ENCODE measurements at places on chromosomes 16 and 17.

DNA sequence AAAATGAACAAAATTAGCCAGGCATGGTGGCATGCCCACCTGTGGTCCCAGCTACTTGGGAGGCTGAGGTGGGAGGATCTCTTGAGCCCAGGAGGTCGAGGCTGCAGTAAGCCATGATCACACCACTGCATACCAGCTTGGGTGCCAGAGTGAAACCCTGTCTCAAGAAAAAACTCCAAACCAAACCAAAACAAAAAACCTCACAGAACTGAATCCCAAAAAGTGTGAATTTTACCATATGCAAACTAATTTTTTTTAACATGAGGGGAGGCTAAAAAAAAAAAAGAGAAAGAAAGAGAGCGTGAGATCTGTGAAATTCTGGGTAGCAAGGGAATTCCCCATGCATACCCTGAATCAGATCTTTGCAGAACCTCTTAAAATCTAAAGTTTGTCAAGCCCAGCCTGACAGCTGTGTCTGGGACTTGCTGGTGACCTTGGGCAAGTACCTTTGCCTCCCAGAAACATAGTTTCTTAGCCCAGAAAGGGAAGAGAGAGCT lies 17.1 kb upstream of the CDH1 start:
- DNase-seq = no peak

- no peak for DNase-seq
Measured at GRCh38 chr17:39012725-39013124, 45.5 kb upstream of the FBXO47 start.

DNA sequence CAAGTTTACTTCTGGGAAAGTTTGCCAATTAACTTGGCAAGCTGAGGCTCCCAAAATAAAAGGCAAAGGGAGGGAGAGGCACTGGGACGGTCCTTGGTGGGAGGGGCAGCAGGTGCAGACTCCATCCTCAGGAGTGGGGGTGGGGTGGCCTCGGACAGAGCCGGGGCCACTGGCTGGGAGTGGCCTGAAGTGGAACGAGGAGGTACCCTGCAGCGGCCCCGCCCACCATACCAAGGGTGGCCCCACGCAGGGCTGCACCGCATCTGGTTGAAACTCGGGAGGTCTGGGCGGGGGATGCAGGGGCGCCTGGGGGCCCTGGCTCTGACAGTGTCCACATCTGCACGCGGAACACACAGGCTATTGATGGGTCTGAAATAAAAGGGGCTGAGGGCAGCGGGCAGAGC lies 42.4 kb upstream of the SLC38A10 start:
- DNase-seq = no peak

DNA sequence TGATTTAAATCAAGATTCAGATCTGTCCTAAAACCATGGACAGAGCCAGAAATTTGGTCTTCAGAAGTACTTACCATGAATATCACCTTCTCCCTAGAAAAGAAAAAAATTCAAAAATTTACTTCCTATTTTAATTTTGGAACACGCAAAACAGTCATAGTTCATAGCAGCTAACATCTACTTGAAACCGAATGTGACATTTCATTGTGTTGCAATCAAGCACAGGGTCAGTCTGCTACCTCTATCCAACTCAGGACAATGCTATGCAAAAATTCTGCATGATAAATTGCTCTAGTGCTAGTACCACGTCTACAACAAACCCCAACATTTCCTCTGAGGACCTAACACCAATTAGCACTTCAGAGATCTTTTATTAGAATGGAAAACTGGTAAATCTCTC lies 7.7 kb downstream of the JPT1 start:
- DNase-seq = no peak

DNA sequence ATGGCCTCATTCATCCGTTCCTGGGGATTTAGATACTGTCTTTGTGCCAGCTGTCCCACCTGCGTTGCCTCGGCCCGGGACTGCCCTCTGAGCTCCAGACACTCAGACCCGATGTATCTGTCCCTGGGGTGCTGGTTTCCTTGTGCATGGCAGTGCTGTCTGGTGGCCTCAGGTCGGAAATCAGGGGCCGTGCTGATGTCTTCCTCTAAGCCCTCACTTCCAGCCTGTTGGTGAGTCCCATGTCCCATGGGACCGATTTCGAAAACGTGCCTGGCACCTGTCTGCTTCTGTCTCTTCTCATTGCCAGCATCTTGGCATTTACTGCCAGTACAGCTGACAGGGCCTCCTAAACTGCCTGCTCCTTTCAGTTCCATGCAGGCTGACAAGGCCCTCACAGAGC lies 22.1 kb downstream of the NT5M start:
- DNase-seq = no peak

DNA sequence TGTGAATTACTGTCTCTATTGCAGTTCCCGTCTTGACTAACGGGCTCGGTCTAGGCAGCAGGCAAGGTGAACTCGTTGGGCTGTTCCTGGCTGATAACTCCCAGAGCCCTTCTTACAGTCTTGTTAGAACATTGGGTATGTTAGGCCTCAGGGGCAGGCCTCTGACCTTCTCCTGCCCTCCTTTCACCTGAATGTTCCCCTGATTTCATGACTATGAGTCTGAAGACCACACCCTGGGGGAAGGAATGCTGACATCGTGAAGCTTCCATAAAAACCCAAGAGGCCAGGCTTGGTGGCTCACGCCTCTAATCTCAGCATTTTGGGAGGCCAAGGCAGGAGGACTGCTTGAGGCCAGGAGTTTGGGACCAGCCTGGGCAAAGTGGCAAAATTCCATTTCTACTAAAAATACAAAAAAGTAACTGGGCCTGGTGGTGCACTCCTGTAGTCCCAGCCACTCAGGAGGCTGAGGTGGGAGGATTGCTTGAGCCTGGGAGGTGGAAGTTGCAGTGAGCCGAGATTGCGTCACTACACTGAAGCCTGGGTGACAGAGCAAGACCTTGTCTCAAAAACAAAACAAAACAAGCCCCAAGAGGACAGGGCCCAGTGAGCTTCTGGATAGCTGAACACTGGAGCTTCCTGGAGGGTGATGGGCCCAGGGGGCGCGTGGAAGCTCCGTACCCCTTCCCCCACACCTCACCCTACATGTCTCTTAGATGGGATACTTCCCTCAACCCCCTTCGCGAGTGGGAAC lies 47.8 kb upstream of the FBXO47 start:
- no peak for DNase-seq
